ENCODE measurements at places on chromosomes 16 and 17.

DNA sequence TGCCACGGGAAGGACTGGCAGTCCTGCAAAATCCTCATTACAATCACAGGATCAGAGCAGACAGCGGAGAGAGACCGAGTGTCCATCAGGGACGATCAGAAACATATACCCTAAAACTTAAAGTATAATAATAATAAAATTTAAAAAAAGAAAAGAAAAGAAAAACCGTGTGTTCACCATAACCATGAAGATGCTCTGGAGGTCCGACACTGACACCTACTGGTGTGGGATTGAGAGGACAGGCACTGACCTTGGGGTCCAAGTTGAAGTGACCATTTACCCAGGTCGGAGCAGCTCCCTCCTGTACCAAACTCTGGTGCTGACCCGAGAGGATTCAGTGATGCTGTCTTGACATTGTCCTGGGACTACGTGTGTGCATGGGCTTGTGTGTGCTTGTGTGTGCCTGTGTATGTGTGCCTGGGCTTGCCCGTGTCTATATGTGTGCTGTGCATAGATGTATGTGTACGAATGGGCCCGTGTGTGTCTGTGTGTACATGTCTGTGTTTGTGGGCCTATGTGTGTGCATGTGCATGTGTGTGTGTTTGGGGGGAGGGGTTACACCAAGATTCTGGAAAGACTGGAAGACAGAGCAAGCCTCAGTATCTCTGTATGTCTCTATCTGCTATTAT lies 10.0 kb upstream of the CD300LD start:
- DNase-seq = peak; percentile 26

DNA sequence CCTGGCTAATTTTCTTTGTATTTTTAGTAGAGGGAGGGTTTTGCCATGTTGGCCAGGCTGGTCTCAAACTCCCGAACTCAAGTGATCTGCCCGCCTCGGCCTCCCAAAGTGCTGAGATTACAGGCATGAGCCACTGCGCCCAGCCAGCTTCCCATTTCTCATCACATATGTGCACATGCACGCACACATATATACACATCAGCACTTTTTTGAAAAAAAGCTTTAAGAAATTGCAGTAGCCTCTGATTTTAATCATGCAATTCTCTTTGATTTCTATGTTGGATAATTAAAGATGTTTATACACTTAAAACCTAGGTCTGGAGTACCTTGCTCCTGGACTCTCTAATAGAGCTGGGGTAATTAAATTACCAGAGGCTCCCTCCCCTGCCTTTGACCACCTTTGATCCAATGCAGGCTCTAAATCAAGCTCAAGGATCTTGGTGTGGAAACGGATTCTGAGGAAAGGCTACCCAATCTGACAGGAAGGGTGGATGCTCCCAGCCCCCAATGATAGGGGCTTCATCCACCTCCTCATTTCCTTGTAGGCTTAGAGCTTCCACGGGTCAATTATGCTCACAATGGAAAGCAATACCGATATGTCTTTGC lies 29.7 kb upstream of the GAN start:
- DNase-seq = no peak

- peak; percentile 22 for DNase-seq
Measured at GRCh38 chr16:58299757-58300349, 5.0 kb upstream of the PRSS54 start.

- no peak for DNase-seq
Measured at GRCh38 chr17:77924757-77925336, 33.7 kb upstream of the TNRC6C start.

- DNase-seq = no peak
Measured at GRCh38 chr16:58499615-58500351, at the start of gene NDRG4. Gene NDRG4, plus strand, starts transcription at chr16:58500143. Its CDS starts 106 bp downstream, at chr16:58500249.

DNA sequence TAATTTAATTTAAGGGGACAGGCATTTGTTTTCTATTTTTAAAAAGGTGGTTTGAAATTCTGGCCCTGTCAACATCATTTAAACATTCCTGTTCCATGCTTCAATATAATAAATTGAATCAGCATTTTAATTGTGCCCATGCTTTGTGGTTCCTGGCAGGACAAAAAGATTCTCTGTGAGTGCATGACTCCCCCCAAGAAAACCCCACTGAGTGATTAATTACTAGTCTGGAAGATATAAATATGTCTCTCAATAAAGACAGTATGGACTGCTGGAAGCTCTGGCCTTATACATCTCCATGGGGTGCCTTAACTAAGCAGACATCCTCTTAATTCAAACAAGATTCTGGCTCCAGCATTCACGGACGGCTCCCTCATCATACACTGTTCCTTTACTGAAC lies 95.0 kb upstream of the PSMD7 start:
- DNase-seq = no peak

DNA sequence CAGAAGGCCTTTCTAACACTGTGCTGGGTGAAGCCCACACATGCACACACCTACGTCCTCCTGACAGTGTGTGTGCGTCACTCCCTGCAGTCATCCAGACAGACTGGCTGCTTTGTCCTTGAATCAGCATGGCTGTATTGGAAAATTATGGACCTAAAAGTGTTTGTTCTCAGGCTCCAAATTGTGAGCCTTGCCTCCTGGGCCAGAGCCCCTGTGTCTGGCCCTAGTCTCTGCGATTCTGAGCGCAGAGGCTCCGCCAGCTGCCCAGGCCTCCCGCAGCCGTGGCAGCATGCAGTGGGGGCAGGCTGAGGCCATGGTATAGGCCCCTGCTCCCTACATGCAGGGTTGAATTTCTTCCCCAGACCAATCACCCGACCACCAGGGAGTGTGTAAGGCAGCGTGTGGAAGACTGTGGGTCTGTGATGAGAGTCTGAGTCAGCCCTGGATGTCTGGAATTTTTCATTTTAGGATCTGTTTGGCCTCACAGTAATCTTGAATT lies 166.9 kb downstream of the LGALS9B start:
- no peak for DNase-seq

DNA sequence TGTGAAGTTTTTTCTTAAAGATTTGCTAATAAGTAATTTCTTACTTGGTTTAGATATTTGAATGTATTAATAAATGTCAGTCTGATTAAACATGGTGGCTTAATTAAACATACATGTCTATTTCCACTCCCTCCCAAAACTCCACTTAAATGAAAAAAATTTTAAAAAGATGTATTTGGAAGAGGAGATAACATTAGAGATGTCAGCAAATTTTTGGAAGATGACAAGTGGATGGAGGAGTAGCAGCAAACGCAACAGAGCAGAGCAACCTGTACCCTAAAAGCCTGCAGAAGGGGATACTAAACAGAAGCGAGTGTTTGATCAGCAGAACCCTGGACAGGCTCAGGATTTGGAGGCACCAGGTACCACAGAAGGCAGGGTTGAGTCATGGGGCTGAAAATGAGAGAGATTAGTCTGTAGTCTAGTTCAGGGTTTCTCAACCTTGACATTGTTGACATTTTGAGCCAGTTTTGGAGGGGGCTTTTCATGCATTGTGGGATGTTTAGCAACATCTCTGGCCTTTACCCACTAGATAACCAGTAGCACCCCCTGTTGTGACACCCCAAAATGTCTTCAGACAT lies 17.8 kb downstream of the LUC7L3 start:
- DNase-seq = no peak

GRCh38 chr16:85400305-85401205 lies 212.6 kb upstream of the GSE1 start:
- DNase-seq = peak; percentile 6

Data from DND-41 (cell line).